ENCODE measurements at places on chromosomes 5 and 9.

GRCh38 chr5:15904899-15905830 is 274.4 kb downstream of the MARCHF11 start:
- DNase-seq = no peak

GRCh38 chr9:113664181-113664875 is 200.8 kb downstream of the RGS3 start:
- DNase-seq = no peak

DNA sequence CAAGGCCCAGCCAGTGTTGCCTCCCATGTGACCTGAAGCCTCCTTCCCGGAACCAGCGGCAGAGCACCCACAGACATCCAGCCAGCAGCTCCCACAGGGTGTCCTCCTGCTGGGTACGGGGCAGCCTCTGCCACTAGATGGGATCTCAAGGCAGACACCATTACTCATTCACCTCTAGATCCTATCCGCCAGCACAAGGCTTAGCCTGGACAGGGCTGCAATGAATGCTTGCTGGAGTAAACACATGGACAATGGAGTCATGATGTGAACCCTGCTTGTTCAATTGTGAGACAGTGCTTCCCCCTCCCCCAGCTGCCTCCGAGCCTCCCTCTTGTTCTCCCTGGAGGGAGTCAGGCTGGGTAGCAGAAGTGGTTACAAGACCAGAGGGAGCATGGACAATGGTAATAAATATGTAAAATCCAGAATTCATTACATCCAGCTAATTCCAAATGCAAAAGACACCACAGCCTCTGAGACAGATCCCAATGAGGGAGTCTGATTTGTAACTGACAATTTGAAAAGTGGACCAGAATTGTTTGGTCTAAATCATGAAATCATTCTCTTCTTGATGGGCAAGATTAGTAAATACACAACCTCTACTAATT is 132.0 kb downstream of the CRB2 start:
- DNase-seq = no peak

DNA sequence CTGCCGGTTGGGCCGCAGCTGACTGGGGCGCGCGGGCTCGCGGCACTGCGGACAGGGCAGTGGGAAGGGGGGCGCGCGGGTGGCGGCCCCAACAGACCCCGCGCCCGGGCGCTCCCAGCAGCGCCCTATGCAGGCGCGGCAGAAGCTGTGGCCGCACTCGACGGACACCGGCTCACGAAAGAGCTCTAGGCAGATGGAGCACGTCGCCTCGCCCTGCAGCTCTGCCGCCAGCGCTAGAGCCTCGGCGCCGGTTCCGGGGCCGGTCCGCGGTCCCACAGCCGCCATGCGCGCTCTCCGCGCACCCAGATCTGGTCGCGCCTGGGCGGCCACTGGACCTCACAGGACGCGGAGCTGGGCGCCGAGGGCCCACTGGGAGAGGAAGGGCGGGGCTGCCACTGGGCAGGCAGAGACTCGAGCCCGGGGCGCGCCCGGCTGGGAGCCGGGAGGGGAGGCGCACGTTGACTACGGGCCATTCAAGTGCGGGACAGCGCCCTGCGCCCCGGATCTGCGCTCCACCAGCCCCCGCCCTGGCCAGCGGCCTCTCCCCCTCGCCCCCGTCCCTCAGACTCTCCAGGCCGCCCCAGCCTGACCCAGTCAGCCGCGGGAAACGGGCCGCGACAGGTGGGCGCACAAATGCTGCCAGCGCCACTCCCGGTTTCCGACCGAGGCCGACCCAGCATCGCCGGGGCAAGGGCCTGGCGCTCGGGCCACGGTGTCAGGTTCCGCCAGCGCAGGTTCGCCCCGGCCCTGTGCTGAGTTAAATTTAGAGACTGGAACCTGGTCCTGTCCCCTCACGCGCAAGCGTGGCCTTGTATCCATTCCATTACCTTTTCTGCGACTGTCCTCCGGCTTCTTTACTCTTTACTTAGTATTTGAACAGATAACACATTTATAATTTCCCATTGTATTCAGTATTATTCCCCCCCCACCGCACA is at the start of gene TRIM7:
Gene TRIM7, minus strand, starts transcription at position 371 of the 935 bp plus-strand sequence. Its CDS starts 86 bp downstream, at position 285.
- DNase-seq = no peak

- no peak for DNase-seq
Observed at GRCh38 chr5:26894719-26895263, 143.6 kb downstream of the CDH9 start.

GRCh38 chr9:16521868-16522411 is 348.5 kb downstream of the BNC2 start:
- DNase-seq = no peak

DNA sequence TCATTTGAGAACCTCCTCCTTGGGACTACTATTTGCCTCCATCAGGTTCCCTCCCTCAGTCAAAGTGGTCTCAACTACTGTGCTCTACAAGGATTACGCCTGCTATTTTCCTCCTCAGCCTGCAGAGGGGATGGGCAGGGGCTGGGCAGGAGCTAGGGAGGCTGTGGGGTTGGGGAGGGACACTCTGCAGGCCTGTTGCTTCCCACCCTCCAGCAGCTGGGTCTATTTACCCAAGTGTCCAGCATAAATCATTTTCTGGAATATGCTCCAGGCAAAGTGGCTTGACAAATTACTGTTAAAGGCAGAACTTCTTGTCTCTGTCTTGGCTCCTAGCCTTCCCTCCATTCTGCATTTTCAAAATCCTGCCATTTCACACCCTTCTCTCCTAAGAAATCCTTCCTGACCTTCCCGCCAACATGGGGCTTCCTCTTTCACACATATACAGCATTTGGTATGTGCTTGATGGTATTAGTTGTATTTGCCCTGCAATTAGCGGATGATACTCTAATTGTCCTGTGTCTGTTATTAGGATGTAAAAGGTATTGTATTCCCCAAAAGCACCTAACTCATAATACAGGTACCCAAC is 106.7 kb downstream of the EFNA5 start:
- no peak for DNase-seq

- DNase-seq = no peak
Observed at GRCh38 chr9:77531400-77531799, 116.7 kb downstream of the GNA14 start.

DNA sequence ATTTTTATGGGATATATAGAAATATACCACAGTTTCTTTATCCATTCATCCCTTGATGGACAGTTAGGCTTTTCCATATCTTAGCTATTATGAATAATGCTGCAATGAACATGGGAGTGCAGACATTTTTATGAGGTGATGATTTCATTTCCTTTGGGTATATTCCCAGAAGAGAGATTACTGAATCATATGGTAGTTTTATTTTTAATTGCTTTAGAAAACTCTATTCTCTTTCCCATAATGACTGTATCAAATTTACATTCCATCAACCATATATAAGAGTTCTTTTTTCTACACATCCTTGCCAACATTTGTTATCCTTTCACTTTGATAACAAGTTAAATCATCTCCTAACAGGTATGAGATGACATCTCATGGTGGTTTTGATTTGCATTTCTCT is 821.6 kb downstream of the TLE1 start:
- DNase-seq = no peak

- DNase-seq = no peak
Observed at GRCh38 chr5:125325488-125326149, 579.2 kb upstream of the ZNF608 start.

- no peak for DNase-seq
Observed at GRCh38 chr5:167557359-167557758, 734.1 kb upstream of the WWC1 start.

- DNase-seq = no peak
Observed at GRCh38 chr5:10439692-10440091, 2.0 kb upstream of the ROPN1L start.

DNA sequence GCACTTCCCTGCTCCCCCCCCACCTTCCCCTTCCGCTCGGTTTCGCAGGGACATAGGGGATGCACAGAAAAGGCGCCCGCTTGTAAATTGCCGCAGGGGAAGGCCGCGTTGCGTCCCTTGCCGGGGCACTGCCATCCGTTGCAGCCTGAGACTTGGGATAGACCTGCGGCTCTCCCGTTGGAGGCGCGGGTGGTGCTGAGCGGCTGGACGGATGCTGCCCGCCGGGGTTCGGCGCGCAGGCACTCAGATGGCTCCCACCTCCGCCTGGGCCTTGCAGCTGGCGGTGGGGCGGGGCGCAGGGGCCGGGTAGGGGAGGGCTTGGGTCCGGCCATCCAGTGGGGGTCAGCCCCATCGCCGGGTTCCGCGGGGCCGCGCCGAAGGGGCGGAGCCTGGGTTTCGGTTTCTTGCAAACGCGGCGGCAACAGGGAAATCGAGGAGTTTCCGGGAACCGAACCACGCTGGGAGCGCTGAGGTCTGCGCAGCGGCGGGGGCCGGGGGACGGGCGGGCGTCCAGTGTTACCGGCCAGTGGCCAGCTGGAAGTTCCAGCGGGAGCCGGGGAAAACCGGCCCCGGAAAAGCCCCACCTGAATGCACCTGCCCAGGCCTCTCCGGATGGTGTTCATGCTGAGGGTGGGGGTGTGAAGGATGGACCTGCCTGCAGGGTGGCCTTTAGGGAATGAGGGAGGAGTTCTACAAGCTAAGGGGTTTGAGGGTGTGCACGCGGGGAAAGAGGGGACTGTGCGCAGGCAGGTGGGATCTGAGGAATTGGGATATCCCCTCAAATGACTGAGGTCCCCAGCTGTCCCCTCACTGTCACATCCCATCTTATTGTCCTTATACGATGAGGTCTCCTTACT is 6.3 kb upstream of the IRF1 start:
- DNase-seq = peak; percentile 83

GRCh38 chr5:160516696-160517530 is 95.3 kb downstream of the PTTG1 start:
- no peak for DNase-seq

- DNase-seq = no peak
Observed at GRCh38 chr9:84652496-84653120, 16.9 kb upstream of the NTRK2 start.

GRCh38 chr5:181203093-181203711 is 1.8 kb downstream of the TRIM7 start:
- no peak for DNase-seq

GRCh38 chr5:16480821-16481538 is 15.4 kb upstream of the ZNF622 start:
- DNase-seq = no peak

GRCh38 chr5:77337246-77337645 is 126.8 kb downstream of the PDE8B start:
- DNase-seq = no peak

DNA sequence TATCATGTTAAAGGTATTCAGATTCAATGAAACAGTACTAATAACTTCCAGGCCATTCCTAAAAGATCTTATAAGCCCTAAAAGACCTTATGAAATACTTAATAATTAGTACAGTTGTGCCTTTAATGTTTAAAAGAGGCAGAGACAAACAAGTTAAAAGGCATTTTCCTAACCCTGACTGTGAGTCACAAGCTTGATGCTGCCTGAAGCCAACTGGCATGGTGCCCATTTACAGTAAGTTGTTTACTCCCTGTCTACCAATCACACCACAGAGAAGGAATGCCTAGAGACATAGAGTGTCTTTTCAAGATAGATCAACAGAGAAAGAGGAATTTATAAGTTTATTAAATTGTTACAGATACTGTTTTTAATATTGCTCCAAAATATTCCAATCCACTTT is 47.8 kb downstream of the NR3C1 start:
- peak; percentile 13 for DNase-seq

- DNase-seq = no peak
Observed at GRCh38 chr9:20771729-20772128, 87.7 kb downstream of the FOCAD start.

DNA sequence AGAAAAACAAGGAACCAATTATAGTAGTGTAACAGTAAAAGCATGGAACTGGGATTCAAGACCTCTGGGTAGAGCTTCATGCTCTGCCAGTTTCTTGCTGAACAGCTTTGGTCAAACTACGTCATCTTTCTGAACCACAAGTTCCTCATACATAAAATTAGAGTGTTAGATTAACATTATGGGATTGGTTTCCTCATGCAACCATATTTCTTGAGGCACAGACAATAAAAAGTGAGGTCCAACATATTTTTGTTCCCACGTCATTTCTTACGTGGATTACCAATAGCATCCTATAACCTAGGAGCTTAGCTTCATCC is 354.8 kb downstream of the TMEM232 start:
- DNase-seq = no peak

DNA sequence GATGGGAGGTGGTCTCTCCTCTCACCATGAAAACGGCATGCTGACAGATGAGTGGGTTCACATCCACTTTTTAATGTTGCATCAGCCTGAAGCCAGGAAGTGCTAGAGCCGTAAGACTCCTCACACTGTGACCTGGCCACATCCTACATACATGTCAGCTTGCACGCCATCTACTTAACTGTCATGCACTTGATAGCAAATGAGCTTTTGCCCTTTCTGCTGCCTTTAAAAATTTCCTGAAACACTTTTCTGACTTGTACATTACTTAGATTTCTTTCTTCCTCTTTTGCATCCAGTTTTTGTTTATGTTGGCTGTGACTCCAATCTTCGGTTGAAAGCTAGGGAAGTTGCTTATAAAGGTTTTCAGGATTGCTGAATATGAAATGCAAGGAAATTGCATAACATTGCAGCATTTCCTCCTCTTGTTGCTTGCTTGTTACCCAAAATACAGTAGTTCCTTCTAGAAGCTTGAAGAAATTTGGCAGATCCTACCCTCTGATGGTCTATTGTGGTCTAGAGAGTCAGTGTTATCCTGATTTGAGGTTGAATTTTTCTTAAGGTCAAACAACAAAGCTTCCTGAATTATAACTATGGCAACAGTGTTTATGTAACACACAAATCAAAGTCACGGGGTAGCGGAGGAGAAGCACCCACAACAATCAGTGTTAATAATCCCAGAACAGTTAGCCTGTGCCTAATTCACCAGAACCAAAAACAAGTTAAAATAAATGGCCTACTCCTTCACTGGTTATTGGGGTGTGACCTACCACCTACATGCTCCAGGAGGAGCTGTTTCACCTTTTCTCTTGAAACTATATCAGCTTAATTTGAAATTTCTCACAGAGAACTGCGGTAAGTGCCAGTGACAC is 232.5 kb downstream of the ARHGAP26 start:
- no peak for DNase-seq

GRCh38 chr5:151706906-151707305 is 20.2 kb upstream of the SPARC start:
- no peak for DNase-seq

DNA sequence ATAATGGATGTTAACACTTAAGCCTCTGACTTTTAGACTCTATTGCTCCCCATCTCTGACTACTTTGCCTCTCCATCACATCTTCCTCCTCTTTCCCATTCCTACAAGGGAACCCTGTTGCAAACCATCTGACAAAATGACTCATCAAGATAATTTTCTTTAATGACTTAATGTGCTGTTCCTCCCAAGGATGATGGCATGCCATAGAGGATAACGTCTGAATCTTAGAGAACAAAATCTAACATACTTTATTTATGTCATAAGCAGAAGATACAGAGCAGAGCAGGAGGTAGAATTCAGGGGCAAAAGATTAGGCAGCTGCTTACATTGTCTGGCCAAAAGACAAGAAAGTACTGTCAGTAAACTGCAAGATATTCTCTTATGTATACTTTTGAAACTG is 76.8 kb downstream of the FGF10 start:
- DNase-seq = no peak

DNA sequence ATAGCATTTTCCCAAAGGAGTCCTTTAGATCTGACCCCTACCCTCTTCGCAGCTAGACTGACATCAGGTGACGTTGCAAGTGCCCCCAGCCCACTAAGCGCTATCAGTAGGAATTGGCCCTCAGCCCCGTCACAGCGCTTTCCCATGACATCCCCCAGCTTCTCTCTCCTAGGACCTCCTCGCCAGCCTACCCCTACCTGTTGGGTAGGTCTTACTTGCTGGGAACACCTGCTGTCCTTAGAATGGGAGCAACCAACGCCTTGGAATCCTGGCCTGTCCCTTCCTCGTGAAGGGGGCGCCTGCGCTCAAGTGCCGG is 584 bp upstream of the PIP5K1B start:
- no peak for DNase-seq
